ENCODE measurements at places on chromosomes 4 and X. TPM values are rescaled to one million over a fixed set of nuclear protein-coding genes. Genes with fewer than 3 reads are reported as not detected.

DNA sequence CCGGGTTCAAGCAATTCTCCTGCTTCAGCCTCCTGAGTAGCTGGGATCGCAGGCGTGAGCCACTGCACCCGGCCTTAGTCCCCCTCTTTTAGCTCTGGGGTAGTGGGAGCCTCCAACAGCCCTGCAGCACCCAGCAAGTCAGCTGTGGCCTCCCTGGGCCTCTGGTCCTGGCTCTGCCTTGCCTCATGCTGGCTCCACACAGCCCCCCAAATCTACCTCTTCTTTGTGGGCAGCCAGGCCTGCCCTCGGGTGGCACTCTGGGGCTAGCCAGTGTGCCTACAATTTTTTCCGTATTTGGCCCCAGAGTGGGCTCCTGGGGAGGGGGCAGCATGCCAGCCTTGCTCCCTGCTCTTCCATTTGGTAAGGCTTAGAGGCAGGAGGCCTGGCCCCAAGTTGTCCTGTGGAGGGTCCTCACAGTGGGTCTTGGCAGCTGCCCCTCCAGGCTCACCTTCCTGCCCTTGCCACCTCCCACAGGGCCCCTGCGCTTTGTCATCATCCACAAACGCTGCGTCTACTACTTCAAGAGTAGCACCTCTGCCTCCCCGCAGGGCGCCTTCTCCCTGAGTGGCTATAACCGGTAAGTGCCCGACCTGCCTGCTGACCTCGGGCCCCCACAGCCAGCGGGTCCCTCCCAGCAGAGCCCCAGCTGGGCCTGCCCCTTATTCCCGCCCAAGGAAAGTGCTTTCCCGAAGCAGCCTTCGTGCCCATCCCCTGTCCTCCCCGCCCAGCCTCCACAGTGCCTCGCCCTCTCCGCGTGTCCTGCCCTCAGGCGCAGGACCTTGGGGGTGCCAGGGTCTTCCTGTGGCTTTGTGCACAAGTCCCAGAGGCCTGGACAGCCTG is 21.0 kb upstream of the ADD1 start:
- peaks cover 14% of the 10 kb centered on the region for H3K4me1 ChIP-seq
- H3K36me3 ChIP-seq = no peaks in the 10 kb centered on the region
- H3K27me3 ChIP-seq = no peaks in the 10 kb centered on the region
- DNase-seq = peak; percentile 58
- no peak overlapping the region for H3K27ac ChIP-seq

- H3K4me1 ChIP-seq = no peaks in the 10 kb centered on the region
- no peaks in the 10 kb centered on the region for H3K36me3 ChIP-seq
- DNase-seq = no peak
- no peak overlapping the region for H3K4me3 ChIP-seq
These were observed 179.1 kb upstream of the GPRIN3 start for GRCh38 chr4:89486673-89487072.

- H3K27me3 ChIP-seq = no peaks in the 10 kb centered on the region
- H3K4me1 ChIP-seq = no peaks in the 10 kb centered on the region
- no peaks in the 10 kb centered on the region for H3K36me3 ChIP-seq
- DNase-seq = no peak
- no peak overlapping the region for H3K27ac ChIP-seq
These were observed 46.0 kb upstream of the TMPRSS11F start for GRCh38 chr4:68175562-68176155.

The IL13RA2 gene
- total RNA-seq = not detected

DNA sequence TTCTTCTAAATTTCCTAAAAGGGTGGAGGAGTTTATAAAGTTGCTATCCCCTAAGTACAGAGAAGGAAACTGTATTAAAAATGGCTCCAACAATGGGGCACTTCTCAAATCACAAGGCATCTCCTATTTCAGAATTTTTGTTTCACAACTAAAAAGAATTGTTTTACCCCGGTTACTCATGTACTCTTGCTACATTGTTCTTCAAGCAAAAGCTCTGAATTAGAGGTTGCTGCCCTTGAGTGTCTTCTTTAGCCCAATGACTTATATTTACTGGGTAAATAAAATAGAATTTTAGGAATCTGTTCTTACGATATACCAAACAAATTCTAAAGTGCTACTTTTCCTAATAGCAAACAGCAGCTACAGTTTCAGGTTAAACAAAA is 67.5 kb downstream of the PPEF2 start:
- H3K27ac ChIP-seq = no peak overlapping the region
- H3K4me1 ChIP-seq = no peaks in the 10 kb centered on the region

DNA sequence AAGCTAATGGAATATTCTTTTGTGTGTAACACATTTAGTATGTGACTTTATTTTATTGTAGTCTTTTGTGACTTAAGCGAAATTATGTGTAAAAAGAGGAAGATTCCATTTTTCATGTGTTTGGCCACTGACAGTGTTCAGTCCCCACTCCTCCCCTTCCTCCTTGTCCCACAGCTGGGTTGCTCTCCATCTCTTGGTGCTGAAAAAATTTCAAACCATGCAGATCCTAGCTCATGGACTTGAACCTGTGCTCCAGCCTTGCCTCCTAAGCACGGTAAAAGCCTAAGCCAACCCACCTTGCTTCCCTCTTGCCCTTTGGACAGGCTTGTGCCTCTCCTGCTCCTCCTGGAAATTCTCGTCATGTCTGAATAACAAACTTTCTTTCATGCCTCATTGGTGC is 2008.5 kb upstream of the TENM3 start:
- H3K4me3 ChIP-seq = no peak overlapping the region
- H3K4me1 ChIP-seq = no peaks in the 10 kb centered on the region
- no peak for DNase-seq
- no peaks in the 10 kb centered on the region for H3K27me3 ChIP-seq
- no peaks in the 10 kb centered on the region for H3K36me3 ChIP-seq
- no peak overlapping the region for H3K27ac ChIP-seq

DNA sequence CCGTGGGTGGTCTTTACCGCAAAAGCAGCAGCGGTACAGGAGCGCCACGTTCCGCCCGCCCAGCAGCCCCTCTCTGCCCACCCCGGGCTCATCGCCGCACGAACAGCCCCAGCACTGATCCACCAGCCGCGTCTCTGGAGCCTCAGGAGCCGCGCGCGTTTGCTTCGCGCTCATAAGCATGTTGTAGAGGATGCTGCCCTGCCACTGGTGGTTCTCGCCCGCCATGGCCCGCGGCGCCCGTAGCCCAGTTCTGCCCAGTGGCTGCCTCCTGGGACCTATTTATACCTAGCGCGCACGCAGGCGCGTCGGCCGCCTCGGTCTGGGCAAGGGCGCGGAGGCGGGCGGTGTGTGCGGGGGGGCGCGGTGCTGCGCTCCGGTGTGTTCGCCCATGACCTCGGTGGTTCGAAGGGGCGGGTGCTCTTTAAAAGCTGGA is at the start of gene NR0B1:
NR0B1 (minus strand) TSS at position 252 of the 433 bp plus-strand sequence; CDS start at position 225, 27 bp downstream.
- H3K4me1 ChIP-seq = peaks cover 10% of the 10 kb centered on the region
- no peak within 1 kb of the TSS for H3K27ac ChIP-seq
- peak within 1 kb of the TSS; percentile 17 for H3K4me3 ChIP-seq
- no peak for DNase-seq
- no peaks in the 10 kb centered on the region for H3K36me3 ChIP-seq

The BOD1L1 gene
- 46.0 TPM for total RNA-seq

- no peaks in the 10 kb centered on the region for H3K36me3 ChIP-seq
- DNase-seq = no peak
- H3K4me1 ChIP-seq = peaks cover 17% of the 10 kb centered on the region
- H3K4me3 ChIP-seq = no peak overlapping the region
These were observed 12.8 kb upstream of the NAT8L start for GRCh38 chr4:2046031-2046961.

The PDCL2 gene
- not detected for total RNA-seq

DNA sequence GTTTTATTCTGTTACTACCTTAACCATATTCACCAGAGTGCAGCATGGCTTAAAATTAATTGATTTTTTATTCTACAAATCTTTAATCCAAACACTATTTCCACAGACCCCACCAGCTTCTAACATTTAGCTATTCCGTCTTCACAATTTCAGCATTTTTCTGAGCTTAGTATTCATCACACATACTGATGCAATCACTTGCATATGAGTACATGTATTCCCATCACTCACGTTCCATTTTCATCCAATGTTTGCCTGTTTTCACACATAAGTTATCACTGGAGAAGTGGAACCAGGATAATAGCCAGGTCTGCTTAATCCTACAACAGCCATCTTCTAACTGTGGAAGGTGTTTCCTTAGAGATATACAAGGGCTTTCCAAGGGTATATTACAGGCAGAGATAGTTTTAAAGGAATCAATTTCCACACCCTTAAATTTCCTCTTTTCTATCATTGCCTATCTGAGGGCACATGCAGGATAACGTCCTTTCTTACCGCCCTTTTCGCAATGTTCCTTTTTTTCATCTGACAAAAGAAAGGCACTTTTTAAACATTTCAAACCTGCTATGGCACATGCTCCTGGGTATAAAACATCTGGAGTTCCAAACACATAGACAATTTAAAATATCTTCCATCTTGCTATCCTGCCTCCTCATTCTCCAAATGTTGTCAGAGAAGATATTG is 115.8 kb downstream of the CORIN start:
- H3K4me3 ChIP-seq = no peak overlapping the region

DNA sequence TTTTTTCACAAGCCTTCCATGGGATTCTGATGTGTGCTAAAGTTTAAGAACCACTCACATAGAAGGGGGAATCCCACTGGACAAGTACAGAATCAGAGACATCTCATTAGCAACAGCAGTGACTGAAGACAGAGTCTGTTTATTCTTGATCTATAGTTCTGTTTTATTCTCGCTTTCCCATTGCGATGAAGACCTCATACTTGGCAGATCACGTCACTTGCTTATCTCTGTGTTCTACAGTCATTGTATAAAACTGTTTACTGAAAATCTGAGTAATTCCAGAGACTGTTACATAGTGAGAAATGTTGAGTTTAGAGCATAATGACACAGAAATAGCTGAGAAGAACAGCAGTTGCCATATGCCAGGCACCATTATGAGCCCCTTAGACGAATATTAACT is 185.5 kb downstream of the PTTG2 start:
- DNase-seq = no peak
- H3K4me3 ChIP-seq = no peak overlapping the region
- H3K27me3 ChIP-seq = no peaks in the 10 kb centered on the region

GRCh38 chr4:2241410-2242353 is at the start of the genes HAUS3 and POLN:
Gene HAUS3 (minus strand): TSS chr4:2242121. CDS start chr4:2240946, 1,175 bp downstream.
Gene POLN (minus strand): TSS chr4:2242121. CDS start chr4:2229231, 12,890 bp downstream.
- peak; percentile 99 for DNase-seq
- peak within 1 kb of the TSS; percentile 82 for H3K27ac ChIP-seq
- peaks cover 40% of the 10 kb centered on the region for H3K4me1 ChIP-seq
- no peaks in the 10 kb centered on the region for H3K36me3 ChIP-seq

The IL2RG gene
- total RNA-seq = 8.1 TPM

The TMSB4X gene
- total RNA-seq = 1,969 TPM

The ASMT gene
- total RNA-seq = not detected

The APOO gene
- total RNA-seq = 10.2 TPM

DNA sequence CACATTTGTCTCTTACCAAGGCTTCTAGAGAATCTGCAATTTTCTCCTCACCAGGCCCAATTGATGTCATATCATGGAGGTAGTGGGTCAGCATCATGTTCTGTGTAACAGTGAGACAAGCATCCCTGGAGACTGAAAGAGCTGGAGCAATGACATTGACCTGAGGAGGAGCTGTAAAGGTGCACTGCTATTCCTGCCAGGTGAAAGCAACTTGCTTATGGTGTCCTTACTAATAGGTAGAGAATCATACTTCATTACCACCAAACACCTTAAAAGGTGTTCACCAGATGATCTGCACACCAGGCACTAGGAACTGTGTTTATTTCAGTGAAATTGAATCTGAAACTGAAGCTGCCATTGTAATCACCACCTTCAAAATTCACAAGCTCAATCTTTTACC is 188.7 kb downstream of the AFAP1 start:
- DNase-seq = no peak
- H3K4me1 ChIP-seq = peaks cover 7% of the 10 kb centered on the region
- H3K36me3 ChIP-seq = no peaks in the 10 kb centered on the region
- H3K27ac ChIP-seq = no peak overlapping the region
- no peak overlapping the region for H3K4me3 ChIP-seq

The EGF gene
- total RNA-seq = 0.83 TPM

- no peak overlapping the region for H3K4me3 ChIP-seq
- DNase-seq = no peak
- H3K27ac ChIP-seq = no peak overlapping the region
- no peaks in the 10 kb centered on the region for H3K4me1 ChIP-seq
These were observed 218.4 kb upstream of the HCCS start for GRCh38 chrX:10892621-10893225.

The SCOC gene
- 55.9 TPM for total RNA-seq

The ATP8A1 gene
- 14.5 TPM for total RNA-seq

GRCh38 chr4:55107054-55107453 is 18.3 kb downstream of the KDR start:
- no peaks in the 10 kb centered on the region for H3K36me3 ChIP-seq
- H3K27ac ChIP-seq = no peak overlapping the region
- H3K27me3 ChIP-seq = no peaks in the 10 kb centered on the region
- H3K4me1 ChIP-seq = no peaks in the 10 kb centered on the region

DNA sequence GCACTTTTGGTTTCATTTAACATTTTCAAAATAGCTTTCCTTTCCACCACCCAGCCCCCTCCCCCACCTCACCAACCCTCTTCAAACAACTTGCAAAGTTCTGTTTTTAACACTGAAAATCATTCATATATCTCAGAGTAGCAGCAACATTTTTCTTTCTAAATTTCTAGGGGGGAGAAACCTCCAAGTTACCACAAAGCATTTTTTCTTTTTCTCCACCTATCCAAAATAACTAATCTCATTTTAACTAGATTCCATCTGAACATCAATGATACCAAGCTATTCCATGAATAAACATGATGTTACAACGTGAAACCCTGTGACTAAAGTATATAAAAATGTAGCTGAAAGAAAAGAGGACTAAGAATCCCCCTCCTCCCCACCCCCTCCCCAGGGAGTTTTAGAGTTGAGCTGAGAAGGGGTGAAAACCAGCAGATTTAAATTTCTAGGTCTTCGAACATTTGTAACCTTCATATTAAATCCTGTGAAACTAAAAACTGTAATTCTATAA is 5.2 kb downstream of the LDB2 start:
- H3K27me3 ChIP-seq = no peaks in the 10 kb centered on the region
- no peak overlapping the region for H3K4me3 ChIP-seq
- no peak for DNase-seq

- no peak overlapping the region for H3K27ac ChIP-seq
- no peak overlapping the region for H3K4me3 ChIP-seq
- peaks cover 11% of the 10 kb centered on the region for H3K4me1 ChIP-seq
These were observed 9.7 kb downstream of the HOPX start for GRCh38 chr4:56671373-56671772.

GRCh38 chr4:17206829-17207801 is 304.8 kb downstream of the QDPR start:
- no peak for DNase-seq
- peaks cover 5% of the 10 kb centered on the region for H3K4me1 ChIP-seq
- no peak overlapping the region for H3K4me3 ChIP-seq
- H3K36me3 ChIP-seq = no peaks in the 10 kb centered on the region
- no peaks in the 10 kb centered on the region for H3K27me3 ChIP-seq
- no peak overlapping the region for H3K27ac ChIP-seq

The ASIC5 gene
- not detected for total RNA-seq

The TMPRSS11F gene
- not detected for total RNA-seq
